ENCODE measurements at places on chromosomes 6 and 20.

- DNase-seq: no peak
These were observed 24.8 kb upstream of the APMAP start for GRCh38 chr20:25017257-25017803.

- no peak for DNase-seq
These were observed 42.9 kb downstream of the STX11 start for GRCh38 chr6:144193181-144193580.

DNA sequence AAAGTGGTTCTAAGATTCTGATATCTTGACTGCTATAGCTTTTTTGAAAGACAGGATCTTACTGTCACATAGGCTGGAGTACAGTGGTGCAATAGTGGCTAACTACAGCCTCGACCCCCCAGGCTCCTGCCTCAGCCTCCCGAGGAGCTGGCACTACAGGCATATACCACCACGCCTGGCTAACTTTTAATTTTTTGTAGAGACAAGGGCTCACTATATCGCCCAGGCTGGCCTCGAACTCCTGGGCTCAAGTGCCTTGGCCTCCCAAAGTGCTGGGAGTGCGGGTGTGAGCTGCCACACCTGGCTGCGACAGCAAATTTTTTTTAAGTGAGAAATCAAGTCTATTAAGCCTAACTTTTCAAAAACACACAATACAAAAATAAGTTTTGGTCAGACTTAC is 106.6 kb downstream of the NOL4L start:
- DNase-seq: no peak

DNA sequence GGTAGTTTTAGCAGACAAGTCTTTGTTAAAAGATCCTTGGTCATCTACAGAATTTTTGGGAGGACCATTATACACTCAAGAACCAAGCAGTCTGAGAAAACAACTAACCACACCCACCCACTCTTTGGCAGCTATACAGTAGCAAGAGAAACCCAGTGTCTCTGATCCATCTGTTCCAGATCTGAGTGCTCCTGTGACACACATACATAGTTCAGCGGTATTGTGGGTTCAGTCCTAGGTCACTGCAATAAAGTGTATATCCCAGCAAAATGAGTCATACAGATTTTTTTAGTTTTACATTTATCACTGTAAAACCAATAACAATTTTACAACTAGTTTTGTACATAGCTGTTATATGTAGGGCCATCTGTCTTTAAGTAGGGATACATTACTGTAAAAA is 47.4 kb upstream of the PAK5 start:
- DNase-seq: no peak

- DNase-seq: no peak
These were observed 421.3 kb upstream of the BTBD3 start for GRCh38 chr20:11496380-11496779.

DNA sequence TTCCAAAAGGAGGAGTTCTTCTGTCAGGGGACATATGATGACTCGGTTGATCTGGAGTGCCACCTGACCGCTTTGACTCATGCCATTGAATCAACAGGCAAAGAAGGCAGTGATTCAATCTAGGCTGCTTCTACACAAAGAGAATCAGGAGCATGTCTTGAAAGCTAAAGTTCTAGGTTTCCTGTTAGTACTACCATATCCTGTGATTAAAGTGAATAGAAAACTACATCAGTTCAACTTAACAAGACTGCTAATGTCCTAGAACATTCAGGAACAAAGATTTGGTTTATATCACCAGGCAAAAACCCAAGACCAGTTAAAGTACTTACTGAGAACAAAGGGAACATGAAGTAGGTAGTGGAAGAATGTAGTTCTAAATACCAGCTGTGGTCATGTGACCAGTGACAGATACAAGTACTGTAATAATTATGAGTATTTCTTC is 216.8 kb upstream of the SGK1 start:
- no peak for DNase-seq

GRCh38 chr6:5507131-5507681 is 245.9 kb downstream of the FARS2 start:
- no peak for DNase-seq

GRCh38 chr20:58481481-58482021 is 33.6 kb downstream of the APCDD1L start:
- no peak for DNase-seq

DNA sequence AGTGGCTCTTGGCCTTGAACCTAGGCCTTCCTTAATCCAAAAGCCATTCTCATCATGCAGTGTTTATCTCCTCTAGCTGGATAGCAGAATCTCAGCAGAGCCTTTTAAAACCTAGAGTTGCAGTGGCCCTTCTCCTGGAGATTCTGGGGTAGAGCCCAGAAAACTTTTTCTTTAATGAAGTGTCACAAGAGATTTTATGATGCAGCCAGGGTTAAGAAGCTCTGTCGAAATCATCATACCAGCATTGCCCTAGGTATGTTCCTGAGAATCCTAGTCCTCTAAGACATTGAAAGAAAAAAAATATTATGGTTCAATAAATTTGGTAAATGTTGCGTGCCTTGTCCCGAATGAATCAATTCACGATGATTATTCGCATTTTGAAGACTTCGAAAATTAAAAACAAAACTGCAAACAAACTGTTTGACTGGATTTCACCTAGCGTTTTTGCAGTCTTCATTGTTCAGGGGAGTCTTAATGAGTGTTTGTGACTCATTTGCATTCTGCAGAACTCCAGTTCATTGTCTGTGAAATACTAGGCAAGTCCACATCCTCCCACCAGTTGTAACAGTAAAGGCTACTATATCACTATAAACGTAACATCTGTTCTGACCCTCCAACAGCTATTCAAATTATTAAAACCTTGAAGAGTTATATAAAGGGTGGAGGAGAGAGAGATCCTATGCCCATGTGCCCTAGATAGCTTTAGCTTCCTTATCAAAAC is 198.6 kb downstream of the UST start:
- no peak for DNase-seq
